ENCODE measurements at places on chromosomes 5 and 9. TPM values are rescaled to one million over a fixed set of nuclear protein-coding genes. Genes with fewer than 3 reads are reported as not detected.

The SPINK13 gene
- total RNA-seq = not detected

The ARHGEF39 gene
- 9.1 TPM for total RNA-seq

The PDCD1LG2 gene
- not detected for total RNA-seq

GRCh38 chr9:2722715-2723114 lies 5.4 kb downstream of the KCNV2 start:
- DNase-seq = no peak
- H3K4me3 ChIP-seq = no peak overlapping the region
- peak overlapping the region; percentile 67 for H3K27ac ChIP-seq
- H3K36me3 ChIP-seq = peaks cover 6% of the 10 kb centered on the region

DNA sequence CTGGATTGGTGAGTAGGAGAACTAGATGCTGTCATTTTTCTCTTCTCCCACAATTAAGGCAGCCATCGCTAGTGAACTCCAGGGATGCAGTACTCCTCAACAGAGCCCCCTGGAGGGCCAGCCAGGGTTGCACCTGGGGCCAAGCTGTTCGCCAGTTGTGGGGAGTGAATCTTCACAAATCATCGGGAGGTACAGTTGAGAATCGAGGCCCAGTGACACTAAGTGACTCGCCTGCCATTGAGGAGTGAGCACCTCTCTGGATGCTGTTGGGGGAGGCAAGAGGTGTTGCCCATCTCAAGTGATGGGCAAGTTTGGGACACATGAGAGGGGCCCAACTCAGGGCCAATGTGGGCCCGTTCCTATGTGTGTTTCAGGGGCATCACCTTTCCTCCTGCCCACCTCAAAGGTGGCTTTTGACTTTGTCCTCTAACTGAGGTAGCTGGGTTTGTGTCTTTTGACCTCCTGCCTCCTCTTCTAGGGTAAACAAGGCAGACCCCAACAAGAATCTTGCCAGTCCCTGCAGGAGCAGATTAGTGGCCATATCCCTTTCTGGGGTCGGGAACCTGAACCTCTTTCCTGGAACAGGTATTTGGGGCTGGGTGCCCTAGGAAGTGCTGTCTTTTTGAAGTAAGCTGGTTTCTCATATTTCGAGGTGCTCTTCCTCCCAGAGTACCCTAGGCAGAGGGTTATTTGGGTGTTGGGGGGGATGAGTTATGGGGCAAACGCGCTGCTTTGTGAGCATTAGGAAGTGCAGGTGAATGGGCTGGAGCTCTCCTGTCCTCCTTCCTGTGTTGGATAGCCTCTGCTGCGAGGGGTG lies 181.2 kb downstream of the MACROH2A1 start:
- no peak overlapping the region for H3K4me3 ChIP-seq
- no peaks in the 10 kb centered on the region for H3K36me3 ChIP-seq
- DNase-seq = no peak
- H3K27ac ChIP-seq = no peak overlapping the region

- DNase-seq = no peak
- H3K36me3 ChIP-seq = no peaks in the 10 kb centered on the region
- H3K4me3 ChIP-seq = no peak overlapping the region
- H3K27ac ChIP-seq = no peak overlapping the region
- H3K27me3 ChIP-seq = no peaks in the 10 kb centered on the region
- H3K4me1 ChIP-seq = no peaks in the 10 kb centered on the region
Observed at GRCh38 chr5:66207800-66208561, 63.9 kb downstream of the SREK1 start.

DNA sequence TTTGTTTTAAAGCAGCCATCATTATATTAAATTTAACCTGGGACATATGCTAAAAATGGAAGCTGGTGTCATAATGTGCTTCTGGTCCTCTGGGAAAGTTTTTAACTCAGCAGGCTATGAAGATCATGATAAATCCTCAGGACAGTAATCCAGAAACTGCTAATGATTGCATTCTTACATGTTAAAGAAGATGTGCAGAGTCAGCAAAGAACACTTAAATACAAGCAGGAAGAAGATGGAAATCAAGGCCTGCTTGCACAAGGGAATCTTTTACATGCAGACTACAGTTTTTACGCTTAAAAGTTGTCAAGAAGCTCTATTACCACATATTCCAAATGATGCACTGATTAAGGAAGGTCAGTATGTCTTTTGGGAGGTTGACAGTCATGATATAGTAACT lies 246.0 kb upstream of the PTPRD start:
- no peak overlapping the region for H3K27ac ChIP-seq
- DNase-seq = no peak
- no peak overlapping the region for H3K4me3 ChIP-seq
- no peaks in the 10 kb centered on the region for H3K36me3 ChIP-seq

- no peaks in the 10 kb centered on the region for H3K36me3 ChIP-seq
- H3K27me3 ChIP-seq = peaks cover 17% of the 10 kb centered on the region
- no peak overlapping the region for H3K4me3 ChIP-seq
- no peak for DNase-seq
- peaks cover 1% of the 10 kb centered on the region for H3K4me1 ChIP-seq
Observed at GRCh38 chr9:97966493-97966892, 16.6 kb upstream of the ANP32B start.

GRCh38 chr5:133582971-133583370 lies 29.4 kb downstream of the FSTL4 start:
- H3K27me3 ChIP-seq = peaks cover 2% of the 10 kb centered on the region
- no peak for DNase-seq
- no peaks in the 10 kb centered on the region for H3K4me1 ChIP-seq
- no peaks in the 10 kb centered on the region for H3K36me3 ChIP-seq
- no peak overlapping the region for H3K27ac ChIP-seq

DNA sequence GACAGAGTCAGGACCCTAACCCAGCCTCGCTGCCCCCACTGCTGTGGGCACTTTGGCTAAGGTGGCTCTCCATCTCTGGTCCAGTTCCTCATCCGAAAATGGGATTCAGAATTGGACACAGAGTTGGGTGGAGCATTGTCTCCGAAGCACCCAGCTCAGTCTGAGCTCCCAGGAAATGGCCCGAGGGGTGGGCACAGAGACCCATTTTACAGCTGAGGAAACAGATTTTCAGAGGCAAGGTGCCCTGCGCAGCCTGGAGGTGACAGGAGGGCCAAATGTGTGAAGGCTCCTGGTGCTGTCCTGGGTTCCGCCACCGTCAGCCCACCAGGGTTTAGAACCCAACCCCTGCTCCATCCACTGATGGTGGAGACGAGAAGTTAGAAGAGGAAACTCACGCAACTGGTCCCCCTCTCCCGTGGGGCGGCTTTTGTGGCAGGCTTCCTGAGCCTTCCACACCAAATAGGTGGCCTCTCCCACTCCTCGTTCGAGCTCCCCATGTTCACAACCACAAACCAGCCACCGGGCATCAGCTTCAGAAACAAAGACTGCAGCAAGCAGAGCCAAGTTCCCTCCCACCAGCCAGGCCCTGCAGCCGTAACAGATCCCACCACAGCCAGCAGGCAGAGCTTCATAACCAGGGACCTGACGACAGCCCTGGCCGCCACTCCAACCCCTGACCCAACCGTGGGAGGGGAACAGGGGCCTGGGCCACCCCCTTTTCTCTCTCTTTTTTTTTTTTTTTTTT lies 90.9 kb upstream of the LMX1B start:
- H3K27ac ChIP-seq = no peak overlapping the region
- DNase-seq = no peak
- H3K4me3 ChIP-seq = no peak overlapping the region
- H3K27me3 ChIP-seq = peaks cover 89% of the 10 kb centered on the region

- no peak overlapping the region for H3K4me3 ChIP-seq
- DNase-seq = no peak
- no peaks in the 10 kb centered on the region for H3K36me3 ChIP-seq
- H3K27ac ChIP-seq = no peak overlapping the region
Observed at GRCh38 chr5:39941416-39941815, 516.6 kb upstream of the DAB2 start.

GRCh38 chr9:123481209-123481865 lies 125.3 kb downstream of the CRB2 start:
- H3K27ac ChIP-seq = peak overlapping the region; percentile 54
- H3K4me1 ChIP-seq = peaks cover 38% of the 10 kb centered on the region
- H3K4me3 ChIP-seq = no peak overlapping the region
- H3K36me3 ChIP-seq = no peaks in the 10 kb centered on the region

- no peaks in the 10 kb centered on the region for H3K36me3 ChIP-seq
- no peak for DNase-seq
- H3K4me1 ChIP-seq = peaks cover 2% of the 10 kb centered on the region
- no peak overlapping the region for H3K27ac ChIP-seq
- H3K27me3 ChIP-seq = peaks cover 33% of the 10 kb centered on the region
Observed at GRCh38 chr9:135038826-135039225, 48.6 kb upstream of the OLFM1 start.

- no peaks in the 10 kb centered on the region for H3K36me3 ChIP-seq
- H3K4me1 ChIP-seq = no peaks in the 10 kb centered on the region
- no peak for DNase-seq
- no peaks in the 10 kb centered on the region for H3K27me3 ChIP-seq
- no peak overlapping the region for H3K4me3 ChIP-seq
Observed at GRCh38 chr9:137982200-137982599, 104.6 kb downstream of the CACNA1B start.
